ENCODE measurements at places on chromosomes 2 and 18.

- peak; percentile 60 for DNase-seq
Observed at GRCh38 chr2:205763708-205764211, 81.5 kb downstream of the NRP2 start.

GRCh38 chr18:77114415-77115191 lies 18.0 kb downstream of the MBP start:
- DNase-seq, result peak; percentile 61

- DNase-seq, result no peak
Observed at GRCh38 chr2:153487448-153487847, 8.9 kb upstream of the RPRM start.

DNA sequence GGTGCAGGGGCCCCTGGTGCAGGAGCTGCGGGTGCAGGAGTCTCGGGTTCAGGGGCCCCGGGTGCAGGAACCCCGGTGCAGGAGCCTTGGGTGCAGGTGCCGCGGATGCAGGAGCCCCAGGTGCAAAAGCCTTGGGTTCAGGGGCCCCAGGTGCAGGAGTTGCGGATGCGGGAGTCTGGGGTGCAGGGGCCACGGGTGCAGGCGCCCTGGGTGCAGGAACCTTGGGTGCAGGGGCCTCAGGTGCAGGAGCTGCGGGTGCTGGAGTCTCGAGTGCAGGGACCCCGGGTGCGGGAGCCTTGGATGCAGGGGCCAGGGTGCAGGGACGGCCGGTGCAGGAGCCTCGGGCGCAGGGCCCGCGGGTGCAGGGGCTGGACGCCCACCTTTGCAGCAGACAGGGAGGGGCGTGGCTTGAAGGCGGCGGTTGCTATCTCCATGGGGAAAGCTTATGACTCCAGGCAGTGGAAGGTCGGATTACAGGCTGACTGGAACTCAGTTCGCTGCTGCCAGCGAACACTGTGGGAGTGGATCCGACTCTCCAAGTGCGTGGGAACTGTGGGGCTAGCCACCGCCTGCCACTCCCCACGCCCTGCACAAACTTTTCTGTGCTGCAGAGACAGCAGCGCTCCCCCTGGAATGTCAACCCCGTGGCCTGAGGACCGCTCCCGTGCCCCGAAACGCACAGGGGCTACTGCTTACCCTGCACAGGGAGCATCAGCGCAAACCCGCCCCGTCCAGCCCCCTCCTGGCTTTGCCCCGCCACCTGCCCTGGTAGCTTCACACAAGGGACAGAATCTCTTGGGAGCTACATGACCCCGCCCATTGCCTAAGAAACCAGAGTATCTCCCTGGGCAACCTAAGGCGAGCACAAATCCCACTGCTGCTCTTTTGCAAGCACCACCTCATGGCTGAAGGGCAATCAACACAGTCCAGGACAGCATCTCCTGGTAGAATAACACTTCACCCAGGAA lies 40.3 kb downstream of the COPS9 start:
- no peak for DNase-seq

GRCh38 chr2:64398516-64399129 lies 55.3 kb upstream of the LGALSL start:
- no peak for DNase-seq

DNA sequence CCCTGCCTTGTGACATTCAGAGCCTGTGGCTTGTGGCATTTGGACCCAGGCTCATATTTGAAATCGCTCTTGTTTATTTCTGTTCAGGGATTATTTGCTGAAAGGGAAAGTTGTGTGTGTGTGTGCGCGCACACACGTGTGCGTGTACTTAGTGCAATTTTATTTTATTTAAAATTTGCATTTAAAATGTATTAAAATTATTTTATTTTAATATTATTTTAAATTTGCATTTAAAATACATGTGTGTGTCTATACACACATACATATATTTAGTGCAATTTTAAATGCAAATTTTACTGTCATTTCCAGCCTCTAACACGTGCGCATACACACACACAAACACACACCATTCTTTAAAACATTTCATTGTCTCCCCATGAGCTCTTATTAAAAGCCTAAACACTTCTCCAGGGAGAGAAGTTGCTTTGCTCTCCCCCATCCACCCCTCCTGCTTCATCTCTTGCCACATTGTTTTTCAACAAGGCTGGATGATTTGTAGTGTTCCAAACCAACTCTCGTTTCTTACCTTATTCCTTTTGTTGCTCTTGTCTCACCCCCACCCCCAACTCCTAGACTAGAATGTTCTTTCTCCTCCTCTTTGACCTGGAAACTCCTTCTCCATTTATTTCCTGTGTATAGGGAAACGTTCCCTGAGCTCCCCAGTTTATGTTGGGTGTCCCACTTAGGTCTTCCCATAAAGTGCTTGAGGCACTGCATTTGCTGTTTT lies 3.8 kb upstream of the CCDC68 start:
- no peak for DNase-seq

- DNase-seq, result no peak
Observed at GRCh38 chr2:42084231-42084671, 36.4 kb downstream of the PKDCC start.

- DNase-seq, result no peak
Observed at GRCh38 chr2:3442185-3442584, 62.7 kb downstream of the TRAPPC12 start.

DNA sequence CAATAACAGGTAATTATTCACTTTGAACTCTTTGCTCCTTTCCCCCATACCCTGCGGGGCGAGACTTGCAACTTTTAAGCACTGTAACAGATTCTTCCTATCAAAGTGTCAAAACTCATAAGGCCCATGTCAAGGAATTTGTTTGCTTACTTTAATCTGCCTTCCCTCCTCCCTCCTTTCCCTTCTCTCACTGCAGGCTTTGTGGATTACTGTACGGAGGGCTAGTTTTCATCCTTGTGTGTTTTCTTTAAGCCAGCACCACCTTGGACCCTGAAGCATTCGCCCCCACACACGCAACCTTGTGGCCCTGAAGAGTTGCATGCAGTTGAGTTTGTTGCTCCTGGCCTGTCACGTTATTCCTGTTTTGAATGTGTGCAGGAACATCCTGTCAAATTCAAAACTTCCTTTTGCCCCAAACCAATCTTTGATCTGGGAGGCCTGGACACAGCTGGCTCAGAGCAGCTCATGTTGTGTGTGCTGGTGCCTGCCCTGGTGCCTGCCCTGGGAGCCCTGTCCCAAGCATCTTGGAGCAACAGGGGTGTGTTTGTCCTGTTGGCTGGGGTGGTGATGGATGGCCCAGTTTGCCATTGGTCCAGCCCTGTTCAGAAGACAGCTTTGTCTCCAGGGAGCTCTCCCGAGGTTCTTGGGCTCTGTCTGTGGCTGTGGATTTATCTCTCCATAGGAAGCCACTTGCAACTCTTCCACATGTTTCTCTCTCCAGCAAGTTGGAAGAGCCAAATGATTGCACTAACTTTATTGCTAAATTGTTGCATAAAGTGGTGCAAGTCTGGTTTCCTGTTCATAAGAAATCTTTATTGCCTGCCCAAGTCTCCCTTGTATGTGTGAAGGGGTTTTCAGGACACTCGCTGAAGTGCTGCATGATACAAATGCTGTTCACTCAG lies 199.6 kb downstream of the VAPA start:
- no peak for DNase-seq

GRCh38 chr2:3751806-3752205 lies 48.4 kb downstream of the DCDC2C start:
- DNase-seq, result no peak

DNA sequence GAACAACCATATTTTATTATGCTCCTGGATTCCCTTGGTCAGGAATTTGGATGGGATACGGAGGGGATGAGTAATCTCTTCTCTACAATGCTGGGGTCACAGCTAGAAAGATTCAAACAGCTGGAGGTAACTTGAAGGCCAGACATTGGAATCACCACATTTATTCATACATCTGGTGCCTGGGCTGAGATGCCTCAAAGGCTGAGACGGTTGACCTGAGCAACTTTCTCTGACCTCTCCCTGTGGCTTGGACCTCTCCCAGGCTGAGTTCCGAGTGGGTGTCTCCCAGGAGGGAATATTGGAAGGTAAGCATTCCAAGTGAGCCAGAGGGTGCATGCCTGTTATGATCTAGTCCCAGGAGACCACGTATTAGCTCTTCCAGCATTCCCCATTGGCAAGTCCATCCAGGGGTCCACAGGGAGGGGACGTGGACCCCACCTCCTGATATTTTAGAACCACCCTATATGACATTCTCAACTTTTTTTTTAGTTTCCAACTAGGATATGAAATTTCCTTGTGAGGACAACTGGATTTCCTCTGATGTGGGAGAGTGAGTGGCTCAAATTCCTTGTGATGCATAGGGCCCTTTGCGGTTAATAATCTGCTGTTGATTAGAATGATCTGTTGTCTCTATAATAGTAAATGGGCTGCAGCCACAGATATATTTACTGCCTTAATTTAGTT lies 101.8 kb downstream of the MRPS9 start:
- no peak for DNase-seq

- DNase-seq, result no peak
Observed at GRCh38 chr18:8703092-8703709, 2.2 kb upstream of the MTCL1 start.

DNA sequence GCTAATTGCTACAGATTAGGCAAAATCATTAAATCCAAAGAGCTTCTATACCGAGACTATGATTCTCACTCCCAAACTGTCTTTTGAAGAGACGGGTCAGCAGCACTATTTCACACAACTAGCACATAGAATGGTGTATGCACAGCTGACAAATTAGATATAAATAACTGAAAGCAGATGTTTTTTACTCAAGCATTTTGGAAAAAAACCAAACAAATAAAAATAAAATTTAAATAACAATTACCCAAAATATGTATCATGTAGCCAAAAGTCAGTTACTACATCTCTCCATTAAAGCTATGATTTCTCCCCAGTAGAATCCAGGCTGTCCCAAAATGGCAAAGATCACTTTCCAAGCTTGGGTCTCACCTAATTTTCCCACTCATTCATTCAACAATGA lies 107.9 kb downstream of the TMEM163 start:
- DNase-seq, result no peak

GRCh38 chr2:42232024-42232423 lies 62.9 kb downstream of the EML4 start:
- no peak for DNase-seq

DNA sequence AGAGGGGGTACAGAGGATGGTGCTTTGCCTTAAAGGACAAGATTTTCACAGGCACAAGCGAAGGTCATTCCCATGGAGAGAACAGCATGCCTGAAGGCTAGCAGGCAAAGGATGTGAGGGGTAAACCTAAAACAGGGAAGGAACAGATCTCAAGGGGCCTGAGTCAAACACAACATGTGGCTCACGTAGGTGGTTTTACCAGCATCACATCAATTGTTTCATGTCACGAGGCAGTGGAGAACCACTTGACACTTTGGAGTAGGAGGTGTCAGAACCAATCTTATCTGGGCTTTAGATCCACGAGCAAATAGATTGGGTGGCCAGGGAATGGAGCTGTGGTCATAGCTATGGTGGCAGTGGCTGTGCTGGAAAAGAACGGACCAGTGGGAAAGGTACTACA lies 8.4 kb downstream of the COX5B start:
- no peak for DNase-seq

GRCh38 chr2:98419544-98419943 lies 25.1 kb upstream of the INPP4A start:
- no peak for DNase-seq

DNA sequence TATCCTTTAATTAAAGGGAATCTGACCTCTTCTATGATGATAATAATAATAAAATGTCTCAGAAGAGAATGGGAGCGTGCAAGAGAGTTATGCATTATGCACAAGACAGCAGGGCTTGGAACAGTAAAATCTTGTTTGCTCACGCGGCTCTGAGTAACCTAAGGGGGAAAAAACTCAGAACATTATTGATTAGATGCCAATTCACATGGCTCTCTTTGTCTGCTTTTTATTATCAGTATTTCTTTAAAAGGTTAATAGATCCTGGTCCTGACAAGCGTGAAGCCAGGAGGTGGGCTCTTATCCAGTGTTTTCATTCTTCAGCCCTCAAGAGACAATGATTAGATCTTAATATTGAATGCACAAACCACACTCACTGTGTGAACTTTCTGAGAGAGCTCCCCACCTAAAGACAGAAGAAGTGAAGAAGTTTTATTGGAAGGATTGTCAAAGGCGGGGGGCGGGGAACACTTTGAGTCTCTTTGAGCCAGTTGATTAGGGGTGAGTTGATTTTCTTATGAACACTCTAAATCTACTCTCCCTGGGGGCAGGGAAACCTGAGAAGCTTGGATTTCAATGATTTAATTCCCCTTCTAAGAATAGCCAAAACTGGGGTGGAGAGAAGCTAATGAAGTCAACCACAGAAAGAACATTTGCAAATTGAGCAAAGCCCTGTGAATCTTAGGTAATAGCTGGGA lies 127.5 kb upstream of the CTAGE1 start:
- DNase-seq, result no peak

- DNase-seq, result no peak
Observed at GRCh38 chr2:112960230-112960825, 17.5 kb upstream of the IL36G start.

GRCh38 chr18:6732952-6733351 lies 3.4 kb downstream of the ARHGAP28 start:
- DNase-seq, result no peak

- DNase-seq, result no peak
Observed at GRCh38 chr2:20675701-20676352, 8.9 kb downstream of the GDF7 start.

- peak; percentile 24 for DNase-seq
Observed at GRCh38 chr2:37366773-37367172, 22.3 kb downstream of the QPCT start.

DNA sequence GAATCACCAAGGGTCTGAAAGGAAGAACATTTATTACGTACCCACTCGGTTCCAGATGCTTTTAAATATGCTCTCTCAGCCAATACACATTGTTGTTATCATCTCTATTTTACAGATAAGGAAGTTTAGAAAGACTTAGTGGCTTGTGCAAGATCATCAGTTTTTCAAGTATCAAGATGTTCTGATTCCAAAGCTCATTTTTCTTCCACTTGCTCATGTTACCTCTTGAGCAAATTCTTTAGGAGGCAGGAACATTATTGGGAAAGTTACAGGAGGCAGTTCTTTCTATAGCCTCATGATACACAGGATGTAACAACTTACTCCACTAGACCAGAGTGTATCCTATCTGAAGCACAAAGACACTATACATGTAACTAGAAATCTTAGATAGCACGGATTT lies 65.0 kb upstream of the MMADHC start:
- no peak for DNase-seq

- no peak for DNase-seq
Observed at GRCh38 chr18:43158381-43158780, 42.9 kb upstream of the RIT2 start.

- peak; percentile 79 for DNase-seq
Observed at GRCh38 chr2:10331702-10332401, 29.1 kb downstream of the HPCAL1 start.

DNA sequence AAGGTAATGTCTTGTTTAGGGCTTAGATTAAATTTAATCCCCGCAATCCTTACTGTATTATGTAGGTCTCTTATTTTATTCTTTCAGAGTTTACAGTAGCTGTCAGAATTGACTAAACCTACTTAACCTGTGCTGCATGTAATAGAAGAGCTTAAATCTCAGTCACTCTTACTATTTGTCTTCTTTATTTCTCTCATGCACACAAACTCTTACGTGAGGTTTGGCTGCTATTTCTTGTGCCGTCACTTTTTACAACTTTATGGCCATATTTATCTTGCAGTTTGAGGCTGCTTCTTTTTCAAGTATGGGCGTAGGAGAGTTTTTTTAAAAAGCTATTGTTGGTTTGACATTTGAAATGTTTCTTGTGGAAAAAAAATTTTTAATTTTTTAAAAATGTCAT lies 12.0 kb downstream of the DNAJC10 start:
- no peak for DNase-seq

- no peak for DNase-seq
Observed at GRCh38 chr2:171814883-171815282, 79.2 kb downstream of the SLC25A12 start.

GRCh38 chr2:238167344-238167715 lies 8.6 kb downstream of the ERFE start:
- DNase-seq, result no peak

GRCh38 chr2:113183703-113184102 lies 9.9 kb downstream of the PSD4 start:
- DNase-seq, result no peak

Data from stimulated activated naive CD8-positive, alpha-beta T cell treated with anti-CD3 and anti-CD28 coated beads, Interleukin-15, Interleukin-2, amounts not matched to agents 100 U/mL and 50 U/mL, for 24 hours (primary cell).